Jurkat, Clone E6-1 (cell line): ENCODE measurements at places on chromosomes 16 and 17.

DNA sequence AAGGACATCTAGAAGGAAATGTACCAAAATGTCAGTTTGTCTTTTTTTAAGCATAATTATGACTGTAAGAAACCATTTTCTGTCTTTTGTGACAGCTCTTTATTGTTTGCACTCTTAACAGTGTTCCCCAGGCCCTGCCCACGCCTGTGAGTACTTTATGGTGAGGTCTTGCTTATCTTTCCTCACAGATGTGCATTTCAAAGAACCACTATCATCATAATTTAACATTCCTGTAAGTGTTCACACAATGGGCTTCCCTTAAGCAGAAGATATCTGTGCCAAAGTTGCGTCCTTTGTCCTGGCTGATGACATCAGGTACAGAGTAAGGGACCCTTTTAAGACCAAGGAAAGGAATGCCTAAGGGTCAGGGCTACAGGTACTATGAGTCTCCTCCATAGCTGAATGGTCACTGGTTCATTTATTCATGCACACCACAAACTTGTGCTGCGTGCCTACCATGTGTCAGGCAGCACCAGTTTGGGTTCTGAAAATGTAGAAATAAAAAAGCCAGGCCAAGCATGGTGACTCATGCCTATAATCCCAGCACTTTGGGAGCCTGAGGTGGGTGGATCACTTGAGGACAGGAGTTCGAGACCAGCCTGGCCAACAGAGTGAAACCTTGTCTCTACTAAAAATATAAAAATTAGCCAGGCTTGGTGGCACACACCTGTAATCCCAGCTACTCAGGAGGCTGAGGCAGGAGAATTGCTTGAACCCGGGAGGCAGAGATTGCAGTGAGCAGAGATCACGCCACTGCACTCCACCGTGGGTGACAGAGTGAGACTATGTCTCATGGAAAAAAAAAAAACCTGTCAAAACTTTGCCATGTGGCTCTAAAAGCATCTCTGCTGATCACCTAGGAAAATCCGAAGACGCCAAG lies 55.4 kb upstream of the NLK start:
- DNase-seq = peak; percentile 49

- no peak for DNase-seq
Measured at GRCh38 chr16:58656899-58657298, 27.3 kb upstream of the CNOT1 start.

- no peak for DNase-seq
Measured at GRCh38 chr16:1543085-1543896, 9.8 kb downstream of the TMEM204 start.

DNA sequence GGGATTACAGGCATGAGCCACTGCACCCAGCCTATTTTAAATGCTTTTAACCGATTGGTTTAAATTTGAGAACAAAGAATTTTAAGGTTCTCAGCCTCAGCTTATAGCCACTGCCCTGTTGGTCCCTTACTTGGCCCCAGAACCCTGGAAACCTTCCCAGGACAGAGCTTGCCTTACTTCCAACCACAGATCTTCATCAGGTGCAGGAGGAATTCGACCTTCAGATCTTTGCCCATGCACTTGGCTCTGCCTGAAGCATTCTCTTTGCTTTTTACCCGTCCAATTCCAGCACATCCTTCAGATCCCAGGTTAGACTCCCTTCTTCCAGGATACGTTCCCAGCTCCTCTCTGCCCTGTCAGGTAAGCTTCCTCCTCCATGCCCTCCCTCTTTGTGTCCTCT lies 27.7 kb downstream of the CHD9 start:
- DNase-seq = no peak

- peak; percentile 43 for DNase-seq
Measured at GRCh38 chr16:72467157-72467759, 295.3 kb upstream of the PMFBP1 start.

GRCh38 chr17:10699856-10700255 lies 2.5 kb downstream of the ADPRM start:
- DNase-seq = peak; percentile 67

DNA sequence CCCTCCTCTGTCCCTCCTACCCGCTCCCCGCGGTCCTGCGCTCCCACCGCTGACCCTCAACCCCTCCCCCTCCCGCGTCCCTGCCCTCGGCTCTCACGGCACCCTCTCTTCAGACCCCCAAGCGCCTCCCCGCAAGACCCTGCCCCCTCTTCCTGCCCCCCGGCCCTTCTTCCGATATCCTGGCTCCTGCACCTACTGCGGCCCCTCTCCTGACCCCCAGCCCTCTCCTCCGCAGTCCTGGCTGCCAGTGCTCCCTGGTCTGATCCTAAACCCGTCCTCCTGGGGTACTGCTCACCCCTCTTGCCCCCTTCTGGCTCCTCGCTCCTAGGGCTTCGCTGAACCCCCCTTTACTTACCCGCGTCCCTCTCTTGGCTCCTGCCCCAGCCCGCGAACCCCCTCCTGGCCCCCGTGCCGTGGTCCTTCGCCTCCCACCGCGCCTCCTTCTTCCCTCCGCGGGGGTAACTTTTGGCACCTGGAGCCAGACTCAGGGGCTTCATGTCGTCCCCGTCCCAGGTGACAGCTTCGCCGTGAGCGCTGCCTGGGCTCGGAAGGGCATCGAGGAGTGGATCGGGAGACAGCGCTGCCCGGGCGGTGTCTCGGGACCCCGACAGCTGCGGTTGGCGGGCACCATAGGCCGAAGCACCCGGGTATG lies 839 bp downstream of the NKD1 start:
- no peak for DNase-seq

DNA sequence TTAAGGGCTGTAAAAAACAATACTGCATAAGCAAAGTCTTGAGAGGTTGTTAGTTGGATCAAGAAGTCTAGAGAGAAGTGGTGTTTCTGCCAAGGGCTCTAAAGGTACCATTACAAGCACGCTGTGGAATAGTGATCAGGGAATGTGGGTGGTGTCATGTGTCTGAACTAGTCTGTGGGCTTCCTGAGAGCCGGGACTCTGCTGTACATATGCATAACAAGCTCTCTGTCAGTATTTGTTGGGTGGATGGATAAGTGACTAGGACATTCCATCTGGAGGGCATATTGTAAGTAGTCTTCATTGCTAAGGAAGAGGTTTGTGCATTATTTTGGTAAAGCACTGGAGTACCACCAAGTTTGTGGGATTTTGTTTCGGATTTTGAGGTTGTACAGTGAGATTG lies 209.5 kb downstream of the LGALS9B start:
- DNase-seq = no peak

DNA sequence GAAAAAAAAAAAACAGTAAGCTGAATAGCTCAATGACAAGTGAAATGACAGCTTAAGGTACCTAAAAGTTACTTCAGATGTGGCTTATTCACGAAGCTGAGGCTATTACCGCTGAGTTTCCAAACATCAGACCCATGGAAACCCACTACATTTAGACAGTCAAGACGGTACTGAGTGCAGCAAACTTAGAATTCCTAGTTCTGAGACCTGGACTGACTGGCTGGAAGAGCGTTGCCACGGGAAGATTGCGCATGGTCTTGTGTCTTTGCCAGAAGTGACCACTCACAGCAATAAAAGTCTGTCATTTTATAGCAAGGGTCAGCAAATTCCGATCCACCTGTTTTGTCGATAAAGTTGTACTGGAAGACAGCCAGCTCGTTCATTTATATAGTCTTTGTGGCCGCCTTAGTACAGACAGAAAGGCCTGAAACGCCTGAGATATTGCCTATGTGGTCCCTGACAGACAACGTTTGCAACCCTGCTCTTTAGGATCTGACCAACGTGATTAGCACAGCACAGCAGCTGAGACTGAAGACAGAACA lies 19.2 kb downstream of the LITAFD start:
- no peak for DNase-seq

GRCh38 chr17:50570528-50570927 lies 10.0 kb downstream of the CACNA1G start:
- no peak for DNase-seq

DNA sequence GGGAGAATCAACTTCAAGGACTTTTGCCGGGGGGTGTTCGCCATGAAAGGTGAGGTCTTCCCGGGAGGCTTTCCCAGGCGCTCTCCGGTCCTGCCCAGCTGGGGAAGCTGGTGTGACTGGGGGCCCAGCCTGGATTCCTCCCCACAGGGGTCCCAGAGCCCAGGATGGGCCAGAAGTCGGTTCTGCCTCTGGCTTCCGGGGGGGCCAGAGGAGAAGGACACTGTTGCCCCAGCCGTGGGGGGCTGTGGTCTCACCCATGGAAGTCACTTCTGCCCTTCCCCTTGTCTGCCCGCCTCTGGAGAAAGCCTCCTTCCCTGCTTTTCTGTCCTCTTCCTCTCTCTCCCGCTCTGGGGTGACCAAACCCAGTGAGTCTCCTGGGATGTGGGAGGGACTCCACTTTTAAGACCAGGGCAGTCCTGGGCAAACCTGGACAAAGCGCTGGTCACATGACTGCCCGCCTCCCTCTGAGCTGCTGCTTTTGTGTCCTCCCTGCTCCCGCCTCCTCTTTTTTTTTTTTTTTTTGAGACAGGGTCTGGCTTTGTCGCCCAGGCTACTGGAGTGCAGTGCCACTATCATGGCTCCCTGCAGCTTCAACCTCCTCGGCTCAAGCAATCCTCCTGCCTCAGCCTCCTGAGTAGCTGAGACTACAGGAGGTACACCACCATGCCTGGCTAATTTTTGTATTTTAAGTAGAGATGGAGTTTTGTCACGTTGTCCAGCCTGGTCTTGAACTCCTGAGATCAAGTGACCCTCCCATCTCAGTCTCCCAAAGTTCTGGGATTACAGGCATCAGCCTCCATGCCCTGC lies 40.6 kb downstream of the RAB11FIP4 start:
- DNase-seq = no peak
